ENCODE measurements at places on chromosomes 2 and 18.

DNA sequence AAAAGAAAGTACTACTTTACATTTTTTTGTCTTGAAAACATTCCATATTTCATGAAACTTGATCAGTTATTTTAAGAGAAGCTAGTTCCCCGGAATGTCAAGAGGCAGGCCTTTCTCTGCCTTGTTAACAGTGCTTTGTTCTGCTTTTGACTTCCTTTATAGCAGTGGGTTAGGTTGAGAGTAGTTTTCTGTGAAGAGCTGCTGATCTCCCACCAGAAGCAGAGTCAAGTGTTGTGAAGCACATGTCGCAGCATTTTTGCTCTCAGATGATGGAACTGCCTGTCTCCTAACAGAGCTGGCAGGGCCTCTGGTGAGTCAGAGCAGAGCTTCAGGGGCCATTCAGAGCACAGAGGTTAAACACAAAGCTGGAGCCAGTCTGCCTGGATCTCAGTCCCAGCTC lies 871.8 kb downstream of the SLC4A3 start:
- peak; percentile 37 for DNase-seq

GRCh38 chr2:28394997-28395333 lies 2.3 kb downstream of the FOSL2 start:
- DNase-seq, result no peak

- DNase-seq, result no peak
Measured at GRCh38 chr2:212327171-212327809, 211.3 kb downstream of the ERBB4 start.

GRCh38 chr2:62292190-62292589 lies 96.3 kb downstream of the B3GNT2 start:
- peak; percentile 22 for DNase-seq

GRCh38 chr2:69992310-69993047 lies 31.0 kb upstream of the ASPRV1 start:
- no peak for DNase-seq

GRCh38 chr2:234771980-234772732 lies 179.7 kb upstream of the SH3BP4 start:
- no peak for DNase-seq

DNA sequence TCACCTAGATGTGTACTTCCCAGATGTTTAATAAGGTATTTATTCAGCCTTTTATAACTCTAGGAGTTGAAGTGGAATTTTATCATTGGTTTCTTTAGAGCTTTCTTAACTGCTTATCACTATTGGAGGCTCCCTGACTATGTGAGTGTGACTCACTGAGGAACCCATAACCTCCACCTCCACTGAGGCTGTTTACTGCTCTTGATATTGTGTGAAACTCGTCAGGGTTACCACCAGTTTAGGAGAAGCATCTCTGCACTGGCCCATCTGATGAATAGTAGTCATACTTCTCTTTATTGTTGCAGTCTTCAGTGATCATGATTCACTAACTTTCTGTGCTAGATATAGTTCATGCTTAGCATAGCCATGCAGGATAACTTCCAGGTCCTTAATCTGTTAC lies 79.6 kb upstream of the UBXN4 start:
- DNase-seq, result no peak

- DNase-seq, result peak; percentile 75
Measured at GRCh38 chr2:43269706-43270105, 43.3 kb upstream of the ZFP36L2 start.

DNA sequence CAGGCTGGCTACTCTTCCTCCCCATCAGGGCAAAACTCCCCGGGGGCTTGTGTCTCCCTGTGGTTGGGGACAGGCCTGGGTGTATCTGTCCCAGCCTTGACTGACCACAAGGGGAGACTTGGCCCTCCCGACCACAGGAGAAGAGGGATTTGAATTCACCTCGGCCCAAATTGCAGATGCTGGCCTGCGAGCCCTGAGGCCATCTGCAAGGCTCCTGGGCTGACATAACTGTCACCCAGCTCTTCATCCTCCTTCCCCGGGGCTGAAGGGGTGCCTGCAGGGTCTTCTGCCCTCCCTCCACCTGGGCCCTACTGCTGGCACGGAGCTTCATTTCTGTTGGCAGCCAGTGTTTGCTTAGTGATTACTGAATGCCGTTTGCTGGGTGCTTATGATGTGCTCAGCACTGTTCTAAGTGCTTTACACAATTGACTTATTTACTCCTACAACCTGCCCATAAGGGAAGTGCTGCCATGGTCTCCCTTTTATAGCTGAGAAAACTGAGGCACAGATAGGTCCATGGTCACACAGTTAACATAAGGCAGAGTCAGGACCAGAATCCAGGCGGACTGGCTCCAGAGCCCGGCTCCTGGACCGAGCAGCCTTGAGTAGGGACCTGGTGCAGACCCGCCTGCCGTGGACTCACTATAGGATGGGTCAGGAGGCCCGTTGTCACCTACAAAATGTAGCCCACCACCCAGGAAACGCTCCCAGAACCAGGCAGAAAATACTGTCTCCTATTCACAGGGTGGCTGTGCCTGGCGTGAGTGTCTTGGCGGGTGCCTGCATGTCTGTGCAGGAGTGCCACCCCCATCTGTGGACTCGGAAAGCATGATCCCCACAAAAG lies 18.9 kb downstream of the STEAP3 start:
- DNase-seq, result no peak

GRCh38 chr2:96701636-96702035 lies 38.2 kb downstream of the LMAN2L start:
- no peak for DNase-seq

GRCh38 chr2:207107131-207107530 lies 58.6 kb downstream of the KLF7 start:
- DNase-seq, result no peak

DNA sequence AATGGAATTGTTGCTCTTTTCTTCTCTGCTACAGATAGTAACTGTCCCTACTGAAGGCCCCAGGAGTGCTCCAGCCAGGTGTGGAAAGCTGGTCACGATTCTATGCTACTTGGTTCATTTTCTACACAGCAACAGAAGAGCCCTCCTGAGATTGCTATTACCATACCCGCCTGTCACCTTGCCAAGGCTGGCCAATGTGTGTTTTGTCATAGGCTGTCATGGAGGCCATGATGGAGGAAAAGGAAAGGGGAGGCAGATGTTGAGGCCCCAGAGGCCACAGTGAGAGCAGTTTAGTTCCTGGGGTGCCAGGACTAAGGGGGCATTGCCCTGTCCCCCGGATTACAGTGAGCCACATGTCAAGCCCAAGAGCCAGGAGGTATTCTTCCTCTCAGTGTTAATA lies 952 bp downstream of the ELMOD3 start:
- no peak for DNase-seq

GRCh38 chr2:219492575-219492974 lies 6.1 kb upstream of the GMPPA start:
- no peak for DNase-seq

GRCh38 chr2:3010001-3010400 lies 367.6 kb downstream of the EIPR1 start:
- DNase-seq, result no peak

DNA sequence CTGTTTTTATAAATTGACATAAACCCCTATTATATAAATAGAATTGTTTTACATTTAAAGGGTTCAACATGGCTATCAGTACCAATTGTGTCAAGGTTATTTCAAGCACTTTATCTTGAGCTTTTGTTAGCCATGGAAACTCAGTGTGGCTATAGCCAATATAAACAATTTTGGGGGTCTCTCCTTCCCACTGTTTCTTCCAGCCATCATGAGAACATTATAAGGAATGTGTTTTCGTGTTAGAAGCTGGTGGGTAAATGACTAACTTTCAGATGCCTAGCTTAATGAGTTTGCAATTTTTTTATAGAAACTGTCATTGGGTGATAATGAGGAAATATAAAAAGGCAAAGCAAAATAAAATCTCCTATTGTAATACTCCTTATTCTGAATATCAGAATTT lies 153.5 kb upstream of the FOSL2 start:
- no peak for DNase-seq

DNA sequence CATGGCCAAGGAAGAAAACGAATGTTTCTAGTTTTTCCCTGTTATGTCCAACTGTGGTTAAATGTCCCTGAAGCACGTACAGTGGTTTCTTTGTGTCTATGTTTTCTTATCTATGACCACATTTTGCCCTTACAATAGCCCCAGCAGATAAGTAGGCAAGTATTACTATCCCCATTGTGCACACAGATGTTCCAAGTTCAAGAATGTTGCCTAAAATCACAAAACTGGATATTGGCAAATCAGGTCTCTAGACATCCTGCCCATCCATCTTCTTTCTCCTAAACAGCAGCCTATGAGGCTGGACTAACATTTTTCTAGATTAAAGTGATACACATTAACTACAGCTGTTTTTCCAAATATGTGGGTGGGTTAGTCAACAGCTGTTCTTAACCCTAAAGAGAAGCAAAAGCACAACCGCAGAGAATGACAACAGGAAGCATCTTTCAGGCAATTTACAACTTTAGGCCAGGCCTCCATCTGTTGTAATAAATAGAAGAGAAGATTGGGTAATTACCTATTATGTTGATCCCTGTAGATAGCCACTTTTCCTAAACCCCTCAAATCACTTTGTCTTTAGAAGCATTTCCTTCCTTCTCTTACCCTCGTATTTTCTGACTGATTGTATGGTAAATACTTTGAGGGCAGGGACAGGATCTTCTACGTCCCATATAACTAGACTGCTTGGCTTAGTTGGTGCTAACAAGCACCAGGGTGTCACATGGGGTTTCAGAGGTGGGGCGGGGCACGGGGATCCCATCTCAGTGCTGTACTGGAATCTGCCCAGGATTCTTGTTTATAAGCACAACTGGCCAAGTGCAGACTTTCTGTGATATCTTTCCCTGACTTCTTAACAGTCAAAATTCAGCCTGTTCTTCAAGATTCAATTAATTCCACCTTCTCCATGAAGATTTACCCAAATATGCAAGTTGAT lies 132.1 kb upstream of the SETBP1 start:
- DNase-seq, result no peak
